IPS DF 6.9 (cell line): ENCODE measurements at places on chromosomes 2 and 18.

DNA sequence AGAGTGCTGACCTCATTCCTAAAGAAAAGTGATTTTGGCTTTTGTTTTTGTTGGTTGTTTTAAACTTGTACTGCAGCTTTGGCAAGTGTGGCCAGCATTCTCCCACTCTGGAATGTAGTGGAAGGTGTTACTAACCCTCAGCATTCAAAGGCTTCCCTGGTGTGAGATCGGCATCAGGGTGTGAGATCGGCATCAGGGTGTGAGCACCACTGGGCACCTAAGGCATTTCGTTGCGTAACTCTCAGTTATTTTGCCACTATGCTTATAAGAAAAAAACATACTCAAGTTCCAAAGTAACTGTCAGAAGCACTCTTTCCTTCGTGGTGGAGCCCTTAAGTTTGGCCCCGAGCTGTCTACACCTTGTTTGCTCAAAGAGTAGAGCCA lies 1.7 kb downstream of the CYBRD1 start:
- DNase-seq = no peak

DNA sequence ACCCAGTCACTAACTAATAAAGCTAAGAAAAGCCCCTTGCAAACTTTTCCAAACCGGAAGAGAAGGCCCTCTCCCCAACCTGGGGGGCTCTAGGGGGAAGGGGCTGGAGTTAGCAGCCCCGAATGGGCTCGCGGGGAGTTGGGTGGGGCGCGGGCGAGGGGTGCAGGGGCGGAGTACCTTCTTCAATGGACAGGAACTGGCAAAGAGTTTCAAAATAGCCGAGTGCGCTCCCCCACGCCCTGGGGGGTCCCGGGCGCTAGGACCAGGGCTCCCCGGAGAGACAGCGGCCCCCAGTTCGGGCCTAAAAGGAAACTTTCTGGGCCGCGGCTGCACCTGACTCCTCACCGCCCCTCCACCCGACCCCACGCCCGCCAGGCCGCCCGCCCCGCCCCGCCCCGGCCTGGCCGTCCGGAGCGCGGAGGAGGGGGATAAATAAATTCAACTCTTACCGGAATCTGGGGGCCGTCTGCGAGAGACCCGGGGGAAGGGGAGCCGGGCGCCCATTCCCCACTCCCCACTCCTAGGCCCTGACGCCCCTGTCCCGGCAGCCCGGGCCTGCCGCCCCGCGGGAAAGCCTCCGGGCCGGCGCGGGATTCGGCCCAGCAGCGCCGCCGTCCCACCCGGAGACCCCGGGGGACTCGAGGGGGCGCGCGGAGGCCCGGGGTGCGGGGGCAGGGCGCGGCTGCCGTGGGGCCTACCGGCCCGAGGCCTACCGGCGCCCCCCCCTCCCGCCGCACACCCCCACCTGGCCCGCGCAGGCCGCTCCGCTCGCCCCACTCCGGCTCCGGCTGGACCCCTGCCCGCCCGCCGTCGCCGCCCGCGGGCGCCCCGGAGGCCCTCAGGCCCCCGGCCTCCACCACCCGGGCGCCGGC lies 868 bp downstream of the INO80D start:
- DNase-seq = no peak

DNA sequence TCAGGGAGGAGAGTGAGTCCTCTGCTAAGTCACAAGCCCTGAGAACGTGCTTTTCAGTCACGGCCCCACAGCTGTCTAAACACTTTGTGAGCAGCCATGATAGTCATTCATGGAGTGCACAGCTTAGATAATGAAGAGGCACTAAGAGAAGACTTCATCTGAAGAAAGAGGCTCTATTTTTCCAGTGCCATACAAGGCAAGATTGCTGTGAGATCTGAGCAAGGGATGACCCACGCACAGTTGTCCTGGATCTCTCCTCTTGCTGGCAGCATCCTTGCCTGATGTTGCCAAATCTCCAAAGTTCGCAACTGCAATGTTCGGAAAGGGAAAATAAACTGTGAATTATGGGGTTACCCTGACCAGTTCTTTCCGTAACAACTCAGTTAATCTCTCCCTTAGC lies 418.7 kb downstream of the MEIS1 start:
- DNase-seq = no peak

- DNase-seq = no peak
These were observed 21.1 kb downstream of the TBC1D8 start for GRCh38 chr2:101130081-101130480.

DNA sequence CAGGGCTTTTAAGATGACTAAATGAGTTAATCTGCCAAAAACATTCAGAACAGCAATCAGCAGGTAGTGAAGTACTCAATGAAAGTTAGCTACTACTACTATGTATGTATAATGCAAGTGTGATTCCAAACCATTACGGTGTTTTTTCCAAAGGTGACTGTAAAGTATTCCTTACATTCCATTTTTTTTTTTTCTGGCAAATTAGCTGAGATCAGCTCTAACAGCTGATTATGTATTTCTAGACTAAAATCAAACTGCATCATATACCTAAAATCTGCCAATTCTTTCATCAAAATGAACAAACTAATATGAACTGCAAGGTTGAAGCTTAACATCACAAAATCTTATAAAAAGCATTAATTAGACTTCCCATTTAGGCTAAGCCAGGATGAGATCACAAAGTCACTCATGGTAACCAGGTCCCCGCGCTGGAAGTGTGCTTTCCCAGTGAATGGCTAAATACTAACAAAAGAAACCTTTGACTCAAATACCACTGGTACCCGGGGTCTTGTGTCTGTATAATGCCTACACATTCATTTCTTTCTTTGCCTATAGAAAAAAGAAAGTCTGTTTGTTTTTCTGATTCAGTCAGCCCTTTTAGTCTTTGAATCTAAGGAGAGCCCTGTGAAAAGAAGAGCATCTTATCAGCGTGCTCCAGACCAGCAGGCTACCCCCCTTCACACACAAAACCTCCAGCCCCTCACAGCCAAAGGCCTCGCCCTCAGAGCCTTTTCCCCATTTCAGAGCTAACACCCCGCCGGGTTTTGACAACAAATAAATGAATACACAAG lies 88.3 kb downstream of the RBMS1 start:
- no peak for DNase-seq
